ENCODE measurements at places on chromosomes 7 and 10.

- peak; percentile 54 for DNase-seq
Measured at GRCh38 chr7:111486472-111487142, 75.7 kb downstream of the IMMP2L start.

DNA sequence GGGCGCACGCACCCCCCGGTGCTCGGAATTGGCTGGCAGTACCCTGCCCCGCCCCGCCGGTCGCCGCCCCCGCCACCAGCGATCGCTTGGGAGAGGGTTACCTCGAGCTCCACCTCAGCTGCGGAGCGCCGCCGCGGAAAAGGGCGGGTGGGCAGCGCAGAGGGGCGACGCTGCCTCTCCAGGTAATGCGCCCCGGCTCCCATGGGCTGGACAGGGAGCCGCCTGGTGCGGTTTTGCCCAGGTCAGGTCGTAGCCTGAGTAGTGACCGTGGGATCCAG is 1.3 kb downstream of the PFKFB3 start:
- no peak for DNase-seq

GRCh38 chr7:138625084-138625848 is 75.9 kb downstream of the SVOPL start:
- DNase-seq: no peak

DNA sequence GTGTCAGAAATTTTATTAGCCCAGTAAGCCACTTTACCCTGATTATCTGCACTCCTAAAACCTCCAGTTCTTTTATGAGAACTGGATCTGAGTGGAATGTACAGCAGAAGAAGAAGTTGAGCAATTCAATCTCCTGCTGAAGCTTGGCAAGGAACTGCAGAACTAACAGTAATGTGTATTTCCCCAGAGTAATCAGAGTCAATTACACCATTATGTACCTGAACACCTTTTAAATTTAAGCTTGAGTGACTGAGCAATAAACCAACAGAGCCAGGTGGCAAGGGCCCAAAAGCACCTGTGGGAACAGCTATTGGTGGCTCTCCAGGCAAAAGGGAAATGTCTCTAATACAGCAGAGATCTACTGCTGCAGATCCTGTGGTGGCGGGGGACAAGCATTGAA is 40.1 kb upstream of the AKR1C2 start:
- DNase-seq: peak; percentile 19

DNA sequence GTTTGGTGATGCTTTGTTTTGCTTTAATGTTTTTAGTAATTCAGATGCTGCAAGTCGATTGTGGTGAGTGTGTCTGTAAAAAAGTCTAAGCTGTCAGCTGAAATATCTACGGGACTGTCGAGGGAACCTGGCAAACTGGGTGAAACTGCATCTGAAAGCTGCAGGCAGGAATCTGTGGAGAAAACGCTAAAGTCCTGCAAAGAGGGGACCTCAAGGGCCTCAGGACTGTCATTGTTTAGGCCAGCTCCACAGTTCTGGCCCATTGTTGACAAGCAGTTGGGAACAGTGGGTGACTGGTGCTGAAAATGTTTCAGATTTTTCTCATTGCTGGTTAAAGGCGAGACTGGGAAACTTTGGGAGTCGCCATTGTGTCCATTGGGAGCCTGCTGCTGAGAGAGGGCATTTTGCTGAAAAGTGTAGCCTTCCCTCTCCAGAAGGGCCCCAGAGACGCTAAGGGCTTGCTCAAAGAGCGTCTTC is 1.8 kb downstream of the HOXA2 start:
- no peak for DNase-seq

- no peak for DNase-seq
Measured at GRCh38 chr10:103811463-103811862, 43.9 kb downstream of the SH3PXD2A start.

- peak; percentile 97 for DNase-seq
Measured at GRCh38 chr7:130904031-130904757, 170.2 kb upstream of the KLF14 start.

DNA sequence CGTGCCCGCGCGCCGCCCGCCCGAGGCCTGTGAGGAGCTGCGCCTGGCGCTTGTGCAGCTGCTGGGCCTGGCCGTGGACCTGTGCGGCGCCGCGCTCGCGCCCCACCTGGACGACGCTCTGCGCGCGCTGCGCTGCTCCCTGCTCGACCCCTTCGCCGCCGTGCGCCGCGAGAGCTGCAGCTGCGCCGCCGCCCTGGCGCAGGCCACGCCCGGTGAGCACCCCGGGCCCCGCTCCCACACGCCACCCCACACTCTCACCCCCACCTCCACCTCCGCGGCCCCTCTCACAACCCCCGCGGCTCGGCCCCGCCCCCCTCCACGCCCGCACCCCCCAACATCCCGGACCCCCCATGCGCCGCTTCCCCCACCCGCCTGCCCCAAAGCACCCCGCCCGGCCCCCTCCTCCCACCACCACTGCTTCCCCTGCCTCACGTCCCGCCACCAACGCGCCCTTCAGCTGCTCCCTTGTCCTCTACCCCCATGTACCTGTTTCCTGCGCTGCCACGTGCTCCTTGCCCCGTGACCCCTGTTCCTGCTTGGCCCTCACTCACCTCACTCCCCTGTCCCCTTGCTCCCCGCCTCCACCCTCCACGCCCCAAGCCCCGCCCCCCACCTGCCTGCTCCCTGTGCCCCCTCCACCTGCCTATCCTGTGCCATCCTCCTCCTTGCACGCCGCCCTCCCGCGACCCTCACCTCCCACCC is at the start of gene PRKAR1B:
Gene PRKAR1B, minus strand, starts transcription at position 178 of the 702 bp plus-strand sequence. CDS start 15,776 bp downstream, outside the sequence.
- DNase-seq: no peak

GRCh38 chr7:84729284-84729683 is 457.6 kb downstream of the SEMA3D start:
- DNase-seq: peak; percentile 95

DNA sequence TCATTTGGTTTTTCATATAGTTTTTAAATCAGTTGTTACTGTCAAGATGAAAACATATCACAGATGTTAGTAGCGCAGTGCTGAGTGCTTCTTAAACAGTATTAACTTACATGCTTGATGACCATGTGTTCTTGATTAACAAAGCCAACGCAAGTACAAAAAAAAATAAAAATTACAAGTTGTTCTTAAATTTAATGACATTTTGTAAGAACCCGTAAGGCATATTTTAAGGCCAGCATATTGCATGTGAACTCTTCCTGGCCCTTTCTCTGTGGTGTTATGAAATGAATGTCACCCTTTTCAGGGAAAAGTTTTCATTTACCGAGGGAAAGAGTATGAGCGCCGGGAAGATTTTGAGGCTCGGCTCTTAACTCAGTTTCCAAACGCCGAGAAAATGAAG is 140.4 kb upstream of the NPS start:
- DNase-seq: no peak

- no peak for DNase-seq
Measured at GRCh38 chr7:94739180-94739579, 83.2 kb upstream of the SGCE start.

DNA sequence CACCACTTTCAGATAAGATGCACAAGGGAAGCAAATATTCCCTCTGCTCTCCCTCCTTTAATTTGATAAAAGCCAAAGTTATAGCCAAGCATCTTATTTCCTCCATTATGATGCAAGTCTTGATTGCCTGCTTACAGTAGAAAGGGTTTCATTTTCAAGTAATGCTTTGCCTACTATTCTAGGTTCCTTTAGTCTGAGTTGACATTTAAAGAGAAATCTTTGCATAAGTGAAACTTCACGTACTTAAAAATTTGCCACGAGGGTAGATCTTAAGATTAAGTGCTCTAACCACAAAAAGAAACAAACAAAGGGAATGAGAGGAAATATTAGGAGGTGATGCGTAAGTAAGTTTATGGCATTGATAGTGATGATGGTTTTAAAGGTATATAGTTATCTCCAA is 78.1 kb upstream of the VWDE start:
- DNase-seq: no peak

GRCh38 chr10:124236816-124237215 is 143.4 kb upstream of the CHST15 start:
- no peak for DNase-seq

GRCh38 chr10:104253606-104254410 is 884 bp upstream of the GSTO1 start:
- DNase-seq: peak; percentile 48

- no peak for DNase-seq
Measured at GRCh38 chr10:116465546-116465945, 37.9 kb downstream of the PNLIPRP3 start.

GRCh38 chr10:4704034-4704545 is 121.9 kb upstream of the AKR1E2 start:
- DNase-seq: peak; percentile 99

GRCh38 chr10:104281694-104282093 is 12.7 kb downstream of the GSTO2 start:
- DNase-seq: no peak

- DNase-seq: no peak
Measured at GRCh38 chr7:22356701-22357310, at the start of gene RAPGEF5. Gene RAPGEF5 (minus strand): TSS chr7:22357154. CDS start chr7:22357060, 94 bp downstream.

- DNase-seq: no peak
Measured at GRCh38 chr10:15879663-15880062, 19.4 kb upstream of the MINDY3 start.

GRCh38 chr7:123665896-123666295 is 10.2 kb downstream of the LMOD2 start:
- peak; percentile 60 for DNase-seq

GRCh38 chr10:48324580-48324979 is 18.1 kb downstream of the MAPK8 start:
- DNase-seq: no peak

DNA sequence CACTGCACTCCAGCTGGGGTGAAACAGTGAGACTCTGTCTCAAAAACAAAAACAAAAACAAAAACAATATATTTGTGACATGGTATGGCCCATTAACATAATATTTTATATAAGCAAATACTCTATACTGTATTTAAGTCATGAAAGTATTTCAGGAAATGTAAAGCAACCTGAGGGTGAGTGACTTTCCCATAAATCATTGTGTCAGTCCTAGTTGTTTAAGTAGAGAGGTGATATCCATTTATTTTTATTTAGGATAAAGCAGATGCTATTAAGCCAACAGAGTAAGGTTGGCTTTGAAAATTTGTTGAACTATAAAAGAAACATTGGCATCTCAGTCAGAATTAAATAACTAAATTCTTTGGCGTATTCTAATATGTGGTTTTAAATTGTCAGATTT is 60.5 kb downstream of the MKLN1 start:
- DNase-seq: no peak

- DNase-seq: no peak
Measured at GRCh38 chr10:79192677-79193003, 123.9 kb downstream of the ZMIZ1 start.

DNA sequence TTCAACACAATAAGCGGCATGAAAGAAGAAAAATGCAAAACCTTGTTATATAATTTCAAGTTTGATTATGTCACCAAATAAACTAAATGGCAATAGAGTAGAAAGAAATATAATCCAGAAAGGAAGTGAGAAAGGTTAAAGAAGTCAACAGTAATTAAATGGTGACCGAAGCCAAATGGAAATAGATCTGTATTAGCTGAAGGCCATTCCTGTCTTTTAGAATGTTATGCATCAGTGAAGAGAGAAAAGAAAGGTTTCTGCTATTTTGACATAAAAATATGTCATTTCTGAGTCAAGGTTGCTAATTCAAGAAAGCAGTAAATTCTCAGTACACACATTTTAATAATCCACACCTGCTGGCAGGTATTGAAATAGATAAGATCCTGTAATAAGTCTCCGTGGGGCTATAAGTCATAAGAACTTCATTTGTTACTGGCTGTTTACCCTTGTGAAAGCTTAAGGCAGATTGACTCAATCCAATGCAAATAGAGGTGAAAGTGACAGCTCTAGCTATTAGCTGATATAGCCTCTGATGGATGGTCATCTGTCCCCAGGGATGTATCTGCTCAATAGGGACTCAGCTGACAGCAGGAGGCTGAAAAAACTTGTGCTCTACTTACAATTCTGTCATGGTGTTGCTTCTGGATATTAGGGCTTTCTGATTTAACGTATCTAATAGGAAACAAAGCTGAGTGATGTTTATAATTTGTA is 152.1 kb downstream of the FZD1 start:
- DNase-seq: no peak

DNA sequence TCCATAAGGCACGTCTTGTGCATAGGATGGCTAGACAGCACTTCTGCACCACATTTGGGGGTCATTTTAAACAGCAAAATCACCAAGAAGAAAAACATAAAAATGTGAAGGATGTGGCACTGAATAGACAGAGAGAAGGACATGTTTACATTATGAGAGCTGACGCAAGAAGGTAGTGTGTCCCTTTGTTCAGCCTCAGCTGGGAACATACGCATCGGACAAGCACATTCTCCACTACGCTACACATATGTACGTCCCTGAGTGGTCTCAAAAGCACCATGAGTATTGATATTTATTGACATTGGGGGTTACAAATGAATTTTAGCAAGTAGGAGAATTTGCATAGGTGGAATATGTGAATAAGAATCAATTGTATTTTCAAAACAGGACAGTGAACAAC is 20.2 kb downstream of the DDC start:
- no peak for DNase-seq

GRCh38 chr7:84191842-84192241 is 2.7 kb downstream of the SEMA3A start:
- DNase-seq: no peak

DNA sequence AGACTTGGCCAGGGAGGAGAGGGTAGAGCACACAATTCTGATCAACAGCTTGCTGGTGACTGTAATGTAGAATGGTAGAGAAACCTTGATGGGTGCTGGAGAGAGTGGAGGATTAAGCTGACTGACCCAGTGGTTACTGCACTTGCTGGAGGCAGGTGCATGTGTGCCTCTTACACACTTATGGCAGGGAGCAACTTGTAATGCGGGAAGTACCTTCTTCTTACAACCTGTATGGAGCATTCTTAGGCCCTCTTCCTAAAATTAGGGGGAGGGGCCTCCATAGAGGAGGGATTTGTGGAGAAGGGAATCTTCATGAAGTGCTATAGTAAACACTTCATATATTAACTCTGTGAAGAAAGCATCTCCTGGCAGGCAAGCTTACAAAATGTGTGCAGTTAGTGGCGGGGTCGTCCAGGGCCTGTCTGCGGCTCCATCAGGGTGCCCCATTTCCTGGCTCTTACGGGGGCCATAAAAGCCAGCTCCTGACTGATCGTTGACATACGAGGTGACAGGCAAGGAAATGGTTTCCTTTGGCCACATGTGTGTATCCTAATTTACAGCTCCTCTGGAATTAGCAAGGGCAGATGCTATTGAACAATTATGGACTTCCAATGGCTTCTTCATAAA is 113.5 kb downstream of the RTKN2 start:
- DNase-seq: no peak

DNA sequence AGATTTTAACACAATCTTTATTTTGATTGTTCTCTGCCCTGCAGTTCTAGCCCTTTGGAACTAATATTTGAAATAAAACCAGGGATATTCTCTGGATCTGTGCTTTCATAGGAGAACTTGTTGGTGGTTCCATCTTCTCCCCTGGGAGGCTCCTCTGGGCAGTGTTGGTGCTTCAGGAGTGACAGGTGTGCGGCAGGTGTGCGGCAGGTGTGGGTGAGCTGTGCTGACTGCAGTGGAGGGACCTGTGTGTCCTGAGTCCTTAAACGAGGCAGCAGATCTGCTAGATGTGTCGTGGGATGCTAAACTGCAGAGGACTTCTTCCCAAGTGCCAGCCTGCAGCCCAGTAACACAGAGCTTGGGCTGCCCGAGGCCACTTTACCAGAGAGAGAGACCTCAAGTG is 98.4 kb downstream of the LYZL1 start:
- no peak for DNase-seq

- DNase-seq: no peak
Measured at GRCh38 chr10:101745074-101745696, 30.7 kb downstream of the FGF8 start.

- no peak for DNase-seq
Measured at GRCh38 chr7:69961436-69961835, 363.2 kb downstream of the AUTS2 start.

GRCh38 chr7:106071999-106072714 is 40.0 kb downstream of the SYPL1 start:
- DNase-seq: peak; percentile 75

Measured in amniotic epithelial cell (primary cell).